Stimulated activated CD4-positive, alpha-beta T cell treated with anti-CD3 and anti-CD28 coated beads, TNF-alpha, amount 100 ng/mL, for 1 hour (primary cell): ENCODE measurements at places on chromosomes 1 and 21.

GRCh38 chr1:21200767-21201166 lies 24.1 kb upstream of the EIF4G3 start:
- no peak for DNase-seq

GRCh38 chr1:237042892-237043576 lies 1.1 kb downstream of the RYR2 start:
- no peak for DNase-seq

- no peak for DNase-seq
Observed at GRCh38 chr1:234662148-234662547, 52.2 kb upstream of the IRF2BP2 start.

- DNase-seq: no peak
Observed at GRCh38 chr21:40540216-40540615, 306.7 kb downstream of the DSCAM start.

DNA sequence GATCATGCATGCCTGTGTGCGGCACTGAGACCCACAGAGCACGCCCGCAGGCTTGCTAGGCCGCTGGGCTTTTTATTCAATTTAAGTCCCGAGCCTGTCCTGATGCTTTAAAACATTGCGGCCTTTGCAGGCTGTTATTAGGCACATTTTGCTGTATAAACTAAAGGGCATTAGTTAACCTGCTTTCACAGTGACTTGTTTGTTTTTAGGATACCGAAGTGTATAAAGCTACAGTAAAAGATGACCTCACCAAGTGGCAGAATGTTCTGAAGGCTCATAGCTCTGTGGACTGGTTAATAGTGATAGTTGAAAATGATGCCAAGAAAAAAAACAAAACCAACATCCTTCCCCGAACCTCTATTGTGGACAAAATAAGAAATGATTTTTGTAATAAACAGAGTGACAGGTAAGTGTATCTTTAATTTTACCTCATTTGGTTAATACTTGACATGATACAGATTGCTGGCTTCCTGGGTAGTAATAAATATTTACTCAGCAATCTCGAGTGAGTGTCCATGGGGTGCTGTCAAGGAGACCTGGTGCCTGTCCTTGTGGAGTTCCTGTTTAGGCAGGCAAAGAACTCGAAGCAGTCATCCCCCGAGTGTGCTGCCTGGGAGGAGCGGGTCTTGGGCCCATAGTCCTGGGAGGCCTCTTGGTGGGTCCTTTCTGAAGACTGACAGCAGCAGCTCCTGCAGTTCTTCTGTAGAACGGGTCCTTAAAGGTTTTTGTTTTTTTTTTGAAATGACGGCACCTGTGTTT lies 40.1 kb downstream of the TRAPPC10 start:
- no peak for DNase-seq

- DNase-seq: no peak
Observed at GRCh38 chr1:216387782-216388181, 35.5 kb downstream of the USH2A start.

- no peak for DNase-seq
Observed at GRCh38 chr21:39863111-39863510, 4.1 kb upstream of the PCP4 start.

DNA sequence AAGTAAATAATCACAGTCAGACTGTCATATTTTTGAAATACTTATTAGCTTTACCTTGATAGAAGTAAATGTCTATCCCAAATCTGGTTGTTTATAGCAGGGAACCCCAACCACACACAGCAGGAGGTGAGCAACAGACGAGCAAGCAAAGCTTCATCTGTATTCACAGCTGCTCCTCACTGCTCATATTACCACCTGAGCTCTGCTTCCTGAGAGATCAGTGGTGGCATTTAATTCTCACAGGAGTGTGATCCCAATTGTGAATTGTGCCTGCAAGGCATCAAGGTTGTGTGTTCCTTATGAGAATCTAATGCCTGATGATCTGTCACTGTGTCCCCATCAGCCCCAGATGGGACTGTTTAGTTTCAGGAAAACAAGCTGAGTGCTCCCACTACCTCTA lies 104.3 kb downstream of the GPATCH2 start:
- no peak for DNase-seq

- DNase-seq: no peak
Observed at GRCh38 chr1:174815474-174815908, 184.3 kb upstream of the CACYBP start.

- no peak for DNase-seq
Observed at GRCh38 chr1:53449693-53450092, 9.5 kb upstream of the DMRTB1 start.
